AML-193 (cell line): ENCODE measurements at places on chromosomes 7 and 10.

DNA sequence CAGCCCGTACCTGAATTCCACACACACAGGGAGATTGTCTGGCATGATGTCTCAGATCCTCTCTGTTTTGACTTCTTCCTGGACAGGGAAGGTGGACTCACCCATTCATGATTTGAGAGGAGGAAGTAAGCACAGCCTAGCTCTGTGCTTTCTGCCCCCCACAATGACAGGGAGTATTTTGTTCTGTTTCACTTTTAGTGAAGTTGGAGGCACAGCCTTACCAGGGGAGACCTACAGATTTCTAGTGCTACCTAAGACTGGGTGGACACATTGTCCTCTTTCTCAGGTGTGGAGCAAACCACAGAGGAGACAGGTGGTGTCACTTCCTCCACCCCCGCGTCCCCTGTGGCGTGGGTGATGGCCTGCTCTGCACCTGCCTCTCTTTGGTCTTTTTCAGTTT, 408.6 kb upstream of the PFKP start:
- DNase-seq: no peak

- DNase-seq: no peak
Observed at GRCh38 chr10:47300429-47300931, 483 bp downstream of the GDF10 start.

GRCh38 chr10:100636848-100637553, 101.3 kb downstream of the HIF1AN start:
- no peak for DNase-seq

DNA sequence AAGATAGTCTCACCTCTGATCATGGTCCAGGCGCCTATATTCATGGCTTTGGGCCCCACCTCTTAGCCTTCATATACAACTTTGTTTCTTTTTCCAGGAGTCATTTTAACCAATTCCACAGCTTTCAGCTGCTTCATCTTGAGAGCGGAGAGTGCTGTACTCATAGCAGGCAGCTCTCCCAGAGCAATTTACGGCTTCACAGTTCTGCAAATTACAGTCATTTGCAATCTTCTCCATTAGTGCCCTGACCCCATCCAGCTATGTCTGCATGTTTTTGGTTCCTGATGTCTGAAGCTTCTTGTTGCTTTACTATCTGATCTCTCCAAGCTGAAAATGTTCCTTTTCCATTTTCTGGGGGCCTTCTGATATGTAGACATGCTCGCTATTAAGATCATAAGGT, 18.0 kb upstream of the MEST start:
- DNase-seq: no peak
